ENCODE measurements at places on chromosomes 4 and X. TPM values are rescaled to one million over a fixed set of nuclear protein-coding genes. Genes with fewer than 3 reads are reported as not detected.

Gene ASB9
- 1.6 TPM for total RNA-seq

Gene CSAG1
- not detected for total RNA-seq

Gene DUX4
- not detected for total RNA-seq

Gene AKAP4
- total RNA-seq, result not detected

Gene CXCL3
- total RNA-seq, result not detected

Gene IL2
- not detected for total RNA-seq

Gene POLN
- 7.8 TPM for total RNA-seq

Gene MGARP
- 0.94 TPM for total RNA-seq

Gene MAGEB5
- not detected for total RNA-seq

Gene XPNPEP2
- not detected for total RNA-seq

Gene IL3RA
- 1.6 TPM for total RNA-seq

Gene ADGRL3
- 301 TPM for total RNA-seq

Gene UBE2K
- 75.1 TPM for total RNA-seq

Gene FHIP1A
- total RNA-seq, result 3.8 TPM

Gene DNAAF6
- not detected for total RNA-seq

Gene BMPR1B
- total RNA-seq, result 8.5 TPM

Gene FGF13
- total RNA-seq, result 91.7 TPM

Gene GAGE13
- total RNA-seq, result not detected

Gene RAB41
- total RNA-seq, result not detected

Gene PSAPL1
- not detected for total RNA-seq

Gene TTC29
- 0.63 TPM for total RNA-seq

Gene ADAMTS3
- 15.3 TPM for total RNA-seq

Gene INTS6L
- total RNA-seq, result 30.7 TPM

Gene PCSK1N
- 63.5 TPM for total RNA-seq

Gene MAP7D2
- total RNA-seq, result 10.0 TPM

Gene TACR3
- 1.3 TPM for total RNA-seq

Gene H2AZ1
- 106 TPM for total RNA-seq

Gene CNGA1
- total RNA-seq, result not detected

Gene GAGE12J
- not detected for total RNA-seq

Gene CC2D2A
- 39.4 TPM for total RNA-seq

Gene FOXR2
- total RNA-seq, result not detected

Gene NLGN3
- 29.1 TPM for total RNA-seq

Gene LDB2
- 133 TPM for total RNA-seq

Gene CFAP99
- total RNA-seq, result not detected

Gene EFHC2
- total RNA-seq, result 3.1 TPM

Gene CCKAR
- 0.31 TPM for total RNA-seq

Gene OTUD6A
- not detected for total RNA-seq

Gene TRO
- 119 TPM for total RNA-seq

Gene SPANXN3
- total RNA-seq, result not detected

Gene GABRG1
- total RNA-seq, result 24.7 TPM

Gene GAB1
- total RNA-seq, result 38.5 TPM

Data from parietal lobe (tissue), 2 donors.